ENCODE measurements at places on chromosomes 12 and 14.

DNA sequence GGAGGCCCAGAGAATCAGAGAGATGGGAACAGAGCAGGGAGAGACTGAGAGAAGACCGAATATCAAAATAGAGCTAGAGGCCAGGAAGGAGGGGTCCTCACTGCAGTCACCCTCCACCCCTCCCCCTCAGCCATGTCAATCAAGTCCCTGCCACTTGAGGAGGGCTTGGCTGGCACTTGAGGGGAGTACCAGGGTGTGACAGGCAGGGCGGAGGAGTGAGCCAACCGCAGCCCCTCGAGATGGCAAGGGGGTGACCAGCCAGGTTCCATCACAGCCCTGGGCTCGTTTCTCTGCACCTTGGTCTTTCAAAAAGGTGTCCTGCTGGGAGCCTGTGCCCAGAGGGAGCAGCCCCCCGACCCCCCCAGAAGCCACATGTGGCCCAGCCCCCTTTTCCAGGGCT lies 4.2 kb downstream of the AQP5 start:
- no peak for DNase-seq

- no peak for DNase-seq
Measured at GRCh38 chr12:107026806-107027635, 40.1 kb upstream of the MTERF2 start.

DNA sequence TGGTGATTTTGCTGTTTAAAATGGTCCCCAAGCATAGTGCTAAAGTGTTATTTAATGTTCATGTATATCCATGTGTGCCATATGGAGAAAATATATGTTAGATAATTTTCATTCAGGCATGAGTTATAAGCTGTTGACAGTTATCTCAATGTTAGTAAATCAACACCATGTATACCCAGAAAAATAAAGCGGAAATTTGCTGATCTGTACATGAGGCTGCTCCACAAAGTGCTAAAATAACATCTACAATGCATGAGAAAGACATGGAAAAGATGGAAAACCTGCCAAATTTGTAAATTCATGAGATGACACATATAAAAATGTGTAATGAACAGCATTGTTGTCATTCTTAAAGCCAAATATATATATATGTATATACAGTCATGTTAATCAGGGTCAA lies 1199.2 kb downstream of the FSCB start:
- no peak for DNase-seq

DNA sequence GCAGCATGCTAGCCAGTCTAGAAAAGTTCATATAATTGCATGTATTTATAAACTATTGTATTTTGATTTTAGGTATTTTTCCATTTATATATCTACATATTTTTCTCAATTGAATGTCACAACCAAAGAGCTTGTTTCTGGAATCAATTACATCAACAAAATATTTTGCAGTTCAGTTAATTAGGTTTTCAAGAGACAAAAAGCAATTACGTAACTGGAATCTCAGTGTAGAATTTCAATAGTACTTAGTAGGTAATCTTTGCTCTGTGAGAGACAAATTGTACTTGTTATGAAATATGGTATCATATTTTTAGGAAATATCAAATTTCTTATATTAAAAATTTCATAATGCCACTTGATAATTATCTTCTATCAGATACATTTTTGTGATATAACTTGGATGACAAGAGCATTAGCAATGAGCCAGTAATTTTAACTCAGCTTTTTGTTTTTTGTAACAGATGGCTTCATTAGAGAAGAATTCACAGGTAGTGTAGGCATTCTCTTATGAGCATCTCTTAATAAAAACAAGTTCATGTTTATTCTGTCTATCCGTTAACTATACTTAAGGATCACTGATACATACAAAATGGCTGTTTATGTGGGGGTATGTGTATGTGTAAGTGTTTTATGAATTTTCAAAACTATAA lies 774.7 kb downstream of the C12orf50 start:
- DNase-seq = no peak

GRCh38 chr12:69545081-69545480 lies 40.2 kb upstream of the CCT2 start:
- no peak for DNase-seq

- DNase-seq = no peak
Measured at GRCh38 chr12:69442894-69443293, 27.3 kb upstream of the FRS2 start.

DNA sequence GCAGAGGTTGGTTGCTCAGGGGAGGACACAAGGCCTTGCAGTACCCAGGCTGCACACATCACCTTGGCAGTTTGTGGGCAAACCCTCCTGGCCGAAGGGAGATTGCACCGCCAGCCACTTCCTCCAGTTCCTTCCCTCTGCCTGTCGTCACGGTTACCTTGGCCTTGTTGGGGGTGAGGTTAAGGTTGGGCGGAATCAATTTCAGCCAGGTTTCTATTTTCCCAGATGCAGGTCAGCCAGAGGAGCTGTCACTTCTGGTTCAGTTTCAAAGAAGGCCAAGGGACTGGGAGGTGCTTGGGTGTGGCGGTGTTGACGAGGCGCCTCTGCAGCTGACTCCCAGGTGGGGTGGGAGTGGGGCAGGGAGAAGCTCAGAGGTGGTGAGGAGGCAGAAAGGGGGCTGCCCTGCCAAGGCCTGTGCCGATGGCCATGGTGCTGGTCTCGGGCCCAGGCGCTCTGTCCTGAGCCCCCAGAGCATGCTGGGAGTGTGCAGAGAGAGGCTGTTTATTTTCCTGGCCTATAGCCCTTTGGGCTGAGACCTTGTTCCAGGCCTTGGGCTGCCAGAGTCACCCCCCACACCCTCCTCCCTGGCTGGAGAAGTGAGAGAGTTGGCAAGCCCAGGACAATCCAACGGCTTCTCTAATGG lies 31.4 kb downstream of the JDP2 start:
- no peak for DNase-seq

DNA sequence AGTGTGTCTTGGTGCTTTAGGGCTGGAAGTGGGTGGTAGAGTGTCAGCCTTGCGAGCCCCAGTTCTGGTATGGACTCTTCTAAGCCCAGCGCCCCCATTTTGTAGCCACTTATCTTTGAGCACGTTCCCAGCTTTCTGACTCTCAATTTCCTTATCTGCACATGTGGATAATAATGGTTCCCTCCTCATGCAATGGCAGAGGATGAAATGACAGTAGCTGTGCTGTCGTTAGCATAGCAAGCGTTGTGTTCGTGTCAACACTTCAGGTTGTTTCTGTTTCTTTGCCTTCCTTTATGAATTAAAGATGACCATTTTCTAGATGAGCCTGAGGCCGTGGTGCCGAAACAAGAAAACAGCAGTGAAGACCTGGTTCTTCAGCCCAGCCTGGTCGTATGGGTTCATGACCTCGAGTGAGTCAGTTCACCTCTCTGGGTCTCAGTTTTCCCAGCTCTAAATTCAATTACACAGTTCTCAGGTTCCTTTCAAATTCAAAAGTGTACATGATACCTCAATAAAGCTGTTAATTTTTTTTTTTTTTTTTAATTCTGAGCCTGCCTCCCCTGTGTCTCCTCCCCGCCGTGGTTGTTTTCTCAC lies 233.0 kb downstream of the SLC41A2 start:
- no peak for DNase-seq

- DNase-seq = no peak
Measured at GRCh38 chr12:25904442-25904841, 54.0 kb upstream of the RASSF8 start.

- DNase-seq = no peak
Measured at GRCh38 chr12:106126441-106127337, 12.1 kb downstream of the NUAK1 start.

- DNase-seq = no peak
Measured at GRCh38 chr14:72892103-72892878, 1.6 kb downstream of the DPF3 start.

DNA sequence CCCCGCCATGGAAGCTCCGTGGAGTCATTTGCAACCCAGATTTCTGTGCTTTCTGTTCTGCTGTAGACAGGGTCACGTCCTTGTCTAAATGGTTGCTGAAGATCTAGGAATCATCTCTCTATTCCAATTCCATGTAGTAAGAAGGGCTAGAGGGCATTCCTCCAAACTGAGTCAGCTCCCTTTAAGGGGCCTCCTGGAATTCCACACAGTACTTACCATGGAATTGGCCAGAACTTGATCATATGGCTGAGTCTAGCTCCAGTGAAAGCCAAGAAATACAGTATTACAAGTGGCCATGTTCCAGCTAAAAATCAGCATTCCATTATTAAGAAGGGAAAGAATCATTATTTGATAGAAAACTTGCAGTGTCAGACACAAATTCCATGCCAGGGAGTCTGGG lies 171.9 kb downstream of the PRKCH start:
- no peak for DNase-seq

GRCh38 chr12:53300187-53300586 lies 692 bp downstream of the MYG1 start:
- DNase-seq = no peak

DNA sequence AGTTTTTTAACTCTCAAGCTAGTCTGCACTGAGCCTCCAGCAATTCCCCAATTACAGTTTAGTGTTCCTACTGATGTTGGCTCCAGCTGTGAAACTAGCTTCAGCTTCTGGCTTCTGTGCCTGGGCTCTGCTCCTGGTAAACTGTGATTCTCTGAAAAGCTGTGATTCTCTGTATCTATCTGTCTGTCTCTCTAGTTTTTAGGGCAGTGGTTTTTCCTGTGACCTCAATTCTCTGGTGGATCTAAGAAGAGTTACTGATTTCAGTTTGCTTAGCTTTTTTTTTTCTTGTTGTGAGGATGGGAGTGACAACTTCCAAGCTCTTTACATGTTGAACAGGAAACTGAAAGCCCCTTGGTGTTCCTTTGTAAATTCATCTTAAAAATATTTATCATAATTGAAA lies 3.8 kb upstream of the HIF1A start:
- no peak for DNase-seq

GRCh38 chr12:13957576-13957975 lies 23.8 kb downstream of the GRIN2B start:
- DNase-seq = no peak

- no peak for DNase-seq
Measured at GRCh38 chr12:70839544-70839943, 81.0 kb downstream of the PTPRR start.

DNA sequence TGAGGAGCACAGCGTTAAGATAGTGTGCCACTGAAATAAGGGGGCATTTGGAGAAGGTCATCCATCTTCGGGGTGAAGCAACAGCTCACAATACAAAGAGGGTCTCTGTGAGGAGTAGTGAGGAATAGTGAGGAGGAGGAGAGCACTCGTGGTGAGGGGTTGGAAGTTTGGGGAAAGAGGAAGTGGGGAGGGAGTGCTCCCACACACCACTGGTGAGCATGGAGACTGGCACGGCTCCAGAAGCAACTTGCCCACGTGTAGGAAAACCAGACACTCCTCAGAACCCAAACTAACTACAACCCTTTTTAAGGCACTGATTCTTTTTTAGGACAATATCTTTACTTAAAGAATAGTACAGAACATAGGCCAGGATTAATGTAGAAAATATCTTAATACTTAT lies 48.9 kb downstream of the GALNT8 start:
- DNase-seq = no peak

- DNase-seq = no peak
Measured at GRCh38 chr14:43003845-43004244, 1397.2 kb downstream of the LRFN5 start.

GRCh38 chr12:112843287-112843686 lies 51.7 kb downstream of the RPH3A start:
- no peak for DNase-seq

GRCh38 chr12:97711392-97711791 lies 248.8 kb downstream of the RMST start:
- DNase-seq = no peak

- no peak for DNase-seq
Measured at GRCh38 chr14:74580275-74580672, 31.8 kb downstream of the LTBP2 start.
